ENCODE measurements at places on chromosomes 3 and 15.

DNA sequence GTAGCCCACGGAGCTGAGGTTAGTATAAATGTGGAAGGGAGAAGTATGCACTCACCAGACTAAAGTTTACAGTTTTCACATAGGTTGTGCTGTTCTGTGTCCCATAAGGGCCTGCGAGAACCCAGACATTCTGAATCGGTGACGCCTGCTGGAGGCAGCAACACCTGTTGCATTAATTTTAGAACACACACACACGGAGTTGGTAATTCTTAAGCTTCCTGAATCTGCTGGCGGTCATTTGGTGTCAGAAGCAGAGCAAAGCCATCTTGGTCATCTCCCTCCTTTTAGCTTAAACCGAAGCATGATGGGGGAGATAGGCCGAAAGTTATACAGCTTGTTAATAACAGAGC is 41.1 kb upstream of the AP3B2 start:
- no peak for DNase-seq

DNA sequence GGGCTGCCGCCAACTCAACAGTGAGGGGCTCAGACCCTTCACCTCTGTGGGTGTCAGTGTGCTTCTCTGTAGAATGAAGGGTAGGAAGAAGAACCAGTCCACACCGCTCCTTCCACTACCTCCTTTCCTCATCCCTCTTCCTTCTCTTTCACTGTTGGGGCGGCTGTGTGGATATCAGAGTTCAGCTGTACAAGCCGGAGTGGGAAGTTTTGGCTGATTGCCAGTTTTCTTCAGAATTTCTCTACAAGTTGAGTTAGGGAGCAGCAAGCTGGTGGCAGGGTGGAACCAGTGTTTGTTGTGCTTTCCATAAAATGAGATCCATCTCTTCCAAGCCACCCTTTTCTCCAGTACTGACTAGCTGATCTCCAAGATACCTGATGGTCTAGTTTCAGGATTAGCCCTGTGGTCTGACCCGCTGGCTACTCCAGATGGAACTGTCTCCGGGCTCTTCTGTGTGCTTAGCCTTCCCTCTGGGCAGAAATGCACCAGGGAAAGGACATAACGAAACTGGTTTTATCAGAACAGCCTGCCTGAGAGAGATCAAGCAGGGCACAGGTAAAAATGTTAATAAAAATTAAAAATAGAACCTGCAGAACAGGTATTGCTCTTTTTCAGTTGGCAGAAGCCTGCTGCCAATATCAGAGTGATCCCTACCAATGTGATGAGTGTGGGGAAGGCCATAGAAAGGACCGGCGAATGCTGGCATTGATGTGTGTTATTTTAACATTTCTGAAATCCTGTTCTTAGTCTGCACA is 169.9 kb upstream of the TSC22D2 start:
- DNase-seq = no peak

GRCh38 chr3:143658861-143659260 is 189.4 kb downstream of the SLC9A9 start:
- DNase-seq = no peak

DNA sequence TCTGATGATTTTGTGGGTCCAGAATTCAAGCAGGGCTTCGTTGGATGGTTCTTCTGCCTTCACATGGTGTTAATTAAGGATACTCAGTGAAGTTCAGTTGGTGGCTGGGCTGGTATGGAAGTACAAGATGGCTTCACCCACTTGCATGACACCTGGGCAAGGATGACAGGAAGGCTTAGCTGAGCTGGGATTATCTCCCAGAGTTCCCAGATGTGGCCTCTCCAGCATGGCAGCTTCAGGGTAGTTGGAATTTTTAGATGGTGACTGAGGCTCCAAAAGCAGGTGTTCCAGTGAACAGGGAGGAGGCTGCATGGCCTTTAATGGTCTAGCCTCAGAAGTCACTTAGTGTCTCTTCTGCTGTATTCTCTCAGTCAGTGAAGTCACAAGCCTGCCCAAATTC is 135.5 kb downstream of the THRB start:
- DNase-seq = no peak

DNA sequence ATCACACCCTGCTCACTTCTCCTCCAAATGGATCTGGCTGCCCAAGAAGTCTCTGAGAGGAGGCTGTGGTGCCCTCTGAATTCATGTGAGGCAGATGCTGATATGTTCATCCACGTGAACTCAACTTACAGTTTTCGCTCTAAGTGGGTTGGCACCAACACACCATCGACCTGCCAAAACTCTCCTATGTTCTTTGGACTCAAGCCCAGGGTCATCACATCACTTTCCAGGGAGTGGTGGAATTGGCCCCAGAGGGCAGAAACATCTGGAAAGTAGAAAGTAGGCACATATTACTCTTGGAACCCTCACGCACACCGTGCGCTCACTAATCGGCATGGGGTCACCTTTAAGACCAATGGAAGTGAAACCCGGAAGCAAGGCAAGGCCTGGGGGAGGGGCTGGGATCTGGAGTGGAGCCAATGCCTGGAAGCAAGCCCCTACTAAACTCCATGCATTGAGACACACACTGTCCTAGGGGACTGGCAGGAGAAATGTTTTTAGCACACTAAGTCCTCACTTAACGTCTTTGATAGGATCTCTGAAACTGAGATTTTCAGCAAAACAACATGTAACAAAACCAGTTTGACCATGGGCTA is 41.4 kb downstream of the SSUH2 start:
- DNase-seq = no peak
